Activated CD4-positive, alpha-beta memory T cell treated with anti-CD3 and anti-CD28 coated beads, Interleukin-2, amount 10 ng/mL, durations not matched to agents 7 days and 5 days (primary cell): ENCODE measurements at places on chromosomes 3 and 15. TPM values are rescaled to one million over a fixed set of nuclear protein-coding genes. Genes with fewer than 3 reads are reported as not detected.

- no peaks in the 10 kb centered on the region for H3K4me1 ChIP-seq
- H3K27ac ChIP-seq = no peak overlapping the region
- no peaks in the 10 kb centered on the region for H3K36me3 ChIP-seq
Measured at GRCh38 chr15:36644191-36644896, 64.9 kb downstream of the CDIN1 start.

DNA sequence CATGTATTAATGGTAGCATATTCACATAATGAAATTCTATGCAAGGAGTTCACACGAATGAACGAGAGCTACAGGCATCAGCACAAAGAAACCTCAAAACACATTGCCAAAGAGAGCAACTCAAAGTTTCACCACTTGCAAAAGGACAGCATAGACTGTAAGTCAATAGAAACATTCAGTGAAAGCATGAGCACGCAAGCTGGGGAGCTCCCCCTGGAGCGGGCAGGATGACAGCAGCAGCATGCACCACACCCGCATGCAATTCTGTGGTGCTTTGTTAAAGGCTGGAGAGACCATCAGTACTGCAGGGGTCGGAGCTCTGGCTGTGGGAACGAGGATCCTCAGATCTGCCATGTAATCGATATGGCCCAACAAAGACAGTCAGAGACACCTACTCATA, 18.7 kb downstream of the OCA2 start:
- H3K4me3 ChIP-seq = no peak overlapping the region
- DNase-seq = no peak
- no peak overlapping the region for H3K27ac ChIP-seq
- no peaks in the 10 kb centered on the region for H3K36me3 ChIP-seq
- no peaks in the 10 kb centered on the region for H3K27me3 ChIP-seq

GRCh38 chr3:24756101-24756888, 261.6 kb upstream of the THRB start:
- H3K4me1 ChIP-seq = no peaks in the 10 kb centered on the region
- H3K36me3 ChIP-seq = no peaks in the 10 kb centered on the region
- no peaks in the 10 kb centered on the region for H3K27me3 ChIP-seq
- no peak for DNase-seq
- no peak overlapping the region for H3K27ac ChIP-seq

GRCh38 chr3:81920816-81921215, 159.4 kb upstream of the GBE1 start:
- H3K4me1 ChIP-seq = no peaks in the 10 kb centered on the region
- H3K27me3 ChIP-seq = no peaks in the 10 kb centered on the region
- DNase-seq = no peak
- H3K27ac ChIP-seq = no peak overlapping the region

DNA sequence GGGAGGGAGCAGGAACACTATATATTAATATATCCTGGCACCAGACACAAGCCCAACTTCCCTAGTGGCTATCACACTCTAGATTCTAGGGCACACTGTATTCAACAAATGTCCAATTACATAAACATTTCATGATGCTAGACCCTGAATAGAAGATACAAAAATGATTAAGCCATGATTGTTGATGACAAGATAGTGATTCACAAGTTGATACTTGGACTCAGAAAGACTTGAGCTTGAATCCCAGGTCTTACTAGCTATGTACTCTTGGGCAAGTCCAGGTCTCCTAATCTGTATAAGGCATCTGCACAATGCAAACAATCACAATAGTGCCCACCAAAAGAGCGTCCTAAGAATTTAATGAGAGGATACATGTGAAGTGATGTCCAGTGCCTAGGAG, 10.0 kb upstream of the SNTN start:
- no peak overlapping the region for H3K27ac ChIP-seq
- H3K4me1 ChIP-seq = no peaks in the 10 kb centered on the region
- H3K4me3 ChIP-seq = no peak overlapping the region
- H3K36me3 ChIP-seq = no peaks in the 10 kb centered on the region
- DNase-seq = no peak
- H3K27me3 ChIP-seq = no peaks in the 10 kb centered on the region

RTP1 gene
- total RNA-seq = not detected

DNA sequence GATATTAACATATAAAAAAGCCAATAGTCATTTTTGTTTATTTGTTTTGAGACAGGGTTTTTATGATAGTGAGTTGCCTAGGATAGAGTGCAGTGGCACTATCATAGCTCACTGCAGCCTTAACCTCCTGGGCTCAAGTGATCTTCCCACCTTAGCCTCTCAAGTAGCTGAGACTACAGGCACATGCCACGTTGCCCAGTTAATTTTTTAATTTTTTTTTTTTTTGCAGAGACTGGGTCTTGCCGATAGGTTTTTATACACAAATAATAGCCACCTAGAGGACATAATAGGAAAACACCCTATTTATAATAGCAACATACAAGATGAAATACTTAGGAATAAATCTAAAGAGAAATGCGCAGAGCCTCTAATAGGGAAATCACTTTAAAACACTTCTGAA, 13.3 kb downstream of the EIF3J start:
- no peak overlapping the region for H3K27ac ChIP-seq
- H3K4me1 ChIP-seq = peaks cover 37% of the 10 kb centered on the region

TMA7 gene
- total RNA-seq = 240 TPM

DNA sequence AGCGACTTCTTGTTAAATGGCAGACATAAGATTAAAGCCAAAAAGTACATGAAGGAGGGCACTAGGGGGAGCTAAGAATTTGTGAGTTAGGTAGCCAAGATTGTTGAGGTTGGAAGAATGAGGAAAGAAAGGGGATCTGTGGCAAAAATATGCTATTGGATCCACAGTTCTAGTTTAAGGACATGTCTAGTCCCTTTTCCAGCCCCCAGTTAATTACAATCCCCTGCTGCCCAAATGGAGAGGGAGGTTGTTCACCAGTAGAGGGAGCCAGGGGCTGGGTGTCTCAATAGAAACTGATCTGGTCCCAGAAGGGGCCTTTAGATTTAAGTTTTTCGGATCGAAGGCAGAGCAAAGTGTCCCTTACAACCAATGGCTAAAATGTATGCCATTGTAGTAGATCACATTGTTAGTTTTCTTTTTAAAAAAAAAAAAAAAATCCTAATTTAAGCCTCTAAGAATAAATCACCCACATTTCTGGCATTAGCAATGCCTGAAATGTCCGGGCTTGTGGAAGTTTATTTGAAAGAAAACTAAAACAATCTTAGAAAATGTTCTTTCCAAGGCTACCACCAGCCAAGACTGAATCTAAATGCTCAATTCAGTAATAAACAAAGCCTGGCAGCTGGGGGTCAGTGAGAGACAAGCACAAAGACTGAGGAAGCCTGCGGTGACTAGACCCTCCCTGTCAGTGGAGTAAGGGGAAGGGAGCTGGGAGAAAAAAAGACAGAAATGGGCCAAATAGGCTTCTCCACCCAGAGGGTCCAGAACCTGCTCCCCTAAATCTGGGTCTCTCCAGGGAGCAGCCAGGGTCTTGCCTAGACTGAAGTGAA, 7.1 kb downstream of the COL8A1 start:
- H3K4me1 ChIP-seq = no peaks in the 10 kb centered on the region
- H3K27me3 ChIP-seq = peaks cover 25% of the 10 kb centered on the region
- DNase-seq = no peak
- no peak overlapping the region for H3K27ac ChIP-seq
- no peak overlapping the region for H3K4me3 ChIP-seq

NPAP1 gene
- total RNA-seq = not detected

- H3K4me3 ChIP-seq = no peak overlapping the region
- peak overlapping the region; percentile 44 for H3K27ac ChIP-seq
- DNase-seq = no peak
- H3K36me3 ChIP-seq = peaks cover 18% of the 10 kb centered on the region
Measured at GRCh38 chr3:150736903-150737832, 25.8 kb downstream of the SIAH2 start.
